Neural crest cell (in vitro differentiated cells): ENCODE measurements at places on chromosomes 6 and 20. TPM values are rescaled to one million over a fixed set of nuclear protein-coding genes. Genes with fewer than 3 reads are reported as not detected.

DNA sequence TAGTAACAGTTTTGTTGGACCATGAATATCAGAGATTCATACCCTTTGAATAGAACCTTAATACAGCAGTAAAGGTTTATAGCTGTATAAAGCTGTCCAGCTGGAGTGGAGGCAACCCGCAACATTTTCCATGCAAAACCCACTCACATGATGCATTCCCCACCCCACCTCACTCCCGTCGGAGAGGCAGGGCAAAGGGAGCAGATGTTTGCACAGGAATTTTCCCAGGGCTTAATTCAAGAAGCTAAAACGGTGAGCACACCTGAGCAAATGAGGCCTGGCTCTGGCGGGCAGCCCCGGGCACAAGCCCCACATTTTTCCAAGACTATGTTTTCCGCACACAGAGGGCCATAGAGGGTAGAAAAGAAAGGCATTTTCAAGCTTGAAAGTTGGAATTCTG lies 191.7 kb downstream of the FOXC1 start:
- no peak for DNase-seq

DNA sequence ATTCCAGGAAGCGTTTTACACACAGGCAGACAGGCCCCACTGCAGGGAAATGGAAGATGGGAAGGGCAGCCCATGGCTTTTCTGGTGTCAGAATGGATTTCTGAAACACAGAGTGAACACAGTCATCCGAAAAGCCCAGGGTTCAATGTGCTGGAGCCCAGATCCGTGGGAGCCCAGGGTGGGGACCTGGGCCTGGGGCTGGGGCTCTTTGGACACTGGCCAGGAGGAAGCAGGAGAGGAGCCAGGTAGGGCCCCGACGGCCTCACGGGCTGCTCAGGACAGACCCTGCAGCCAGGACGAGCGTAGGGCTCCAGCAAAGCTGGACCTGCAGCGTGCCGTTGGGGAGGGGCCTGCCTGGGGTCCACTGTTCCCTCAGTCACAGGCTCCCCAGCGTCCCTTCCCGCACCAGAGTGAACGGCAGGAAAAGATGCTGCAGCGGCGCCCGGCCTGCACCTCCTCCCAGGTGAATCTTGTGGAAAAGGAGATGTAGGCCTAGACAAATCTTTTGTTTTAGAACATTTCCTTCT lies 24.3 kb upstream of the LSM14B start:
- no peak for DNase-seq

GRCh38 chr6:63584566-63584965 lies 12.3 kb downstream of the LOC128125822 start:
- no peak for DNase-seq

DNA sequence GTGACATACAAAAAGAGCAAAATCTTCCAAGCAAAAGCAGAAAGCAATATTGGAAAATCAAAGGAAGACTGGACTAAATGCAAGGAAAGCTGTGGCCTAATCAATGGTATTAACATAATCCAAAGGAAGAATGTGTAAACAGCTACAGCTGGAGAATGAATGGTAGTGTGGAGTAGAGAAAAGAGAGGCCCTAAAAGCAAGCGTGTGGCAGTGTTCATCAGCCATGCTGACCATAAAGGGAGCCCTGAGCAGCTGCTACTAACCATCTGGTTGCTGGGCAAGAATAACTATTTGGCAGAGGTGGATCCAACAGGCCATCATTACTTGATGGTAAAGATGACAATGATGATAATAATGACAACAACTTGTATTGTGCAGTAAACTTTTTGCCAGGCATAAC lies 148.5 kb upstream of the BEND6 start:
- DNase-seq: no peak

- no peak for DNase-seq
Observed at GRCh38 chr6:1538810-1539478, 70.8 kb upstream of the FOXC1 start.

GRCh38 chr20:55935448-55936208 lies 69.7 kb downstream of the CBLN4 start:
- no peak for DNase-seq

GRCh38 chr20:34713194-34713943 lies 9.2 kb downstream of the TP53INP2 start:
- no peak for DNase-seq

- DNase-seq: peak; percentile 64
Observed at GRCh38 chr6:41066867-41067304, 5.3 kb downstream of the OARD1 start.

TCP11 gene
- not detected in 2 replicates for total RNA-seq

FHL5 gene
- total RNA-seq: not detected in 2 replicates

TRIM31 gene
- total RNA-seq: not detected in 2 replicates

SYNDIG1 gene
- 0.49 and 0.75 TPM in 2 replicates for total RNA-seq

TREM1 gene
- total RNA-seq: not detected in 2 replicates

NOX3 gene
- total RNA-seq: not detected in 2 replicates
